ENCODE measurements at places on chromosomes 7 and 10. TPM values are rescaled to one million over a fixed set of nuclear protein-coding genes. Genes with fewer than 3 reads are reported as not detected.

The OR9A2 gene
- total RNA-seq: not detected

GRCh38 chr10:44382981-44383748 is 1.7 kb downstream of the CXCL12 start:
- peaks cover 2% of the 10 kb centered on the region for H3K36me3 ChIP-seq
- no peaks in the 10 kb centered on the region for H3K4me1 ChIP-seq
- no peaks in the 10 kb centered on the region for H3K27me3 ChIP-seq
- H3K27ac ChIP-seq: peak overlapping the region; percentile 35

DNA sequence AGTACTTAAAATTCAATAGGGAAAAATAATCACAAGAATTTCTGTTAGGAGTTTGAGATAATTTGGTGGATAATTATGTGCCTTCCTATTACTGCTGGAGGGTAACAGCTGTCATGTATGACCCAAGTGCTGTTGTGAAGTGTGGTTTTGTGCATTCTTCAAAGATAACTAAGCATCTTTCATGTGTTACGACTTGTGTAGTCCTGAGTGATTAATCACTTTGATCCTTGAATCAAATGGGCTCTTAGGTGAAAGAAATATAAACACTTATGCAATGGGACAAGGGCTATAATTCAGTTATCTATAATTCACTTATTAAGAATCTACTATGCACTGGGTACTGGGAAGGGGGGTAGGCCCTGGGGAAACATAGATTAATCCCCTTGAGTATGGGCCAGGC is 89.0 kb downstream of the CH25H start:
- no peak for DNase-seq
- no peaks in the 10 kb centered on the region for H3K36me3 ChIP-seq
- no peaks in the 10 kb centered on the region for H3K4me1 ChIP-seq
- H3K27ac ChIP-seq: no peak overlapping the region
- H3K4me3 ChIP-seq: no peak overlapping the region

GRCh38 chr10:49615213-49615612 is 1.4 kb downstream of the CHAT start:
- no peaks in the 10 kb centered on the region for H3K27me3 ChIP-seq
- peak; percentile 36 for DNase-seq
- H3K4me1 ChIP-seq: no peaks in the 10 kb centered on the region
- H3K36me3 ChIP-seq: no peaks in the 10 kb centered on the region
- no peak overlapping the region for H3K4me3 ChIP-seq

DNA sequence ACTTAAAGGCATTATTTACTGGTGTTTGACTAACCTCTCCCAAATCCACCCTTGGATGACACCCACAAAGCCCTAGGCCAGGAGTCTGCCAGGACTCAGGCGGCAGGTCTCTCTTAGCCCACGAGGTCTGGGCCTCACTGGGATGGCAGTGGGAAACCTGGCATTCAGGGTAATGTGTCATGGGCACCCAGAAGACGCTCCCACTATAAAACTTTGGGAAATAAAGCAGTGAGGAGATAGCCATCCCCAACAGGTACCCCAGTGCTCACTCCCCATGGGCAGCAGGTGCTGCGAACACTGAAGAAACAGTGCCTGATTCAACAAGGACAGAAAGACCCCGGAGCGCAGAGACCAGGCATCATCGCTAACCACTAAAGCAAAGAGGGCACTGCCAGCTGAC is 14.4 kb upstream of the PTPRN2 start:
- no peaks in the 10 kb centered on the region for H3K27me3 ChIP-seq
- no peak for DNase-seq
- H3K36me3 ChIP-seq: no peaks in the 10 kb centered on the region
- no peak overlapping the region for H3K27ac ChIP-seq
- no peak overlapping the region for H3K4me3 ChIP-seq
- no peaks in the 10 kb centered on the region for H3K4me1 ChIP-seq

DNA sequence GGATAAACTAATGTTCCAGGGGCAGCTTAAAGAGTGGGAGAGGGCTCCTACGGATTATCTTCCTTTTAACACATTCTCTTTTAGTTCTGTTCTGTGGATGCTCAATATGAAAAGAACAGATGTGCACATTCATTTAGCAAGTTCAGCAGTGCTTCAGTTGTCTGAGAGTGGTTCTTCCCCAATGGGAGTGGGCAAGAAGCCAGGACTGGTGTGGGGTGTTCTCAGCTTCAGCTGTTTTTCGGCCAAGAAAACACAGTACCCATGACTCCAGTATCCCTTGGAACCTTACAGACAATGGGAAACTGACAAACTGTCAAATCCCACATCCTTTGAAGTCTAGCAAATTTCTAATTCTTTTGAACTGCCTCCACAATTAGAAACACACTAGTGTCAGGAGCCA is 71.5 kb upstream of the LRRC17 start:
- no peak overlapping the region for H3K4me3 ChIP-seq
- no peak overlapping the region for H3K27ac ChIP-seq
- DNase-seq: no peak
- no peaks in the 10 kb centered on the region for H3K36me3 ChIP-seq
- H3K27me3 ChIP-seq: no peaks in the 10 kb centered on the region
- H3K4me1 ChIP-seq: no peaks in the 10 kb centered on the region

All from Peyer's patch (tissue), 4 donors.